Femur (tissue), 1 donor: ENCODE measurements at places on chromosomes 12 and 14.

GRCh38 chr12:15520844-15521243, 198.5 kb downstream of the PTPRO start:
- no peak for DNase-seq

DNA sequence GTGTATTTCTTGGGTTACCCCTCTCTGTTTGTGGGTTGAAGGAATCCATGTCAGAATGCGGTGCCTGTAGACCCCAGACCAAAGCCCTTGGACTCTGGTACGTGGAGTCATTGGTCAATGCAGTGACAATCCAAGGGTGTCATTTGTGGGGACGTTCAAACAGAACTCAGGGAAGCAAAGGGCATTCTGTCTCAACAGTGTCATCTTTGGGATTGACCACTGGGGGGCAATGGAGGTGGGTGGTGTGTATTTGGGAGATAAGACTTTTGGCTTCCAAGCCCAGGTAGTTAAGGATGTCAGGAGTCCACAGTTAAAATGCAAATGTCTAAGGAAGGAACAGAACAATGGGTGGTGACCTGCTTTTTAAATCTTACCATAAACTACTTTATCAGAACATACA, 54.6 kb upstream of the CCDC175 start:
- no peak for DNase-seq

- DNase-seq: no peak
Measured at GRCh38 chr12:96404696-96405095, 4.5 kb upstream of the CDK17 start.

GRCh38 chr12:95963096-95963495, 20.0 kb downstream of the AMDHD1 start:
- DNase-seq: no peak

DNA sequence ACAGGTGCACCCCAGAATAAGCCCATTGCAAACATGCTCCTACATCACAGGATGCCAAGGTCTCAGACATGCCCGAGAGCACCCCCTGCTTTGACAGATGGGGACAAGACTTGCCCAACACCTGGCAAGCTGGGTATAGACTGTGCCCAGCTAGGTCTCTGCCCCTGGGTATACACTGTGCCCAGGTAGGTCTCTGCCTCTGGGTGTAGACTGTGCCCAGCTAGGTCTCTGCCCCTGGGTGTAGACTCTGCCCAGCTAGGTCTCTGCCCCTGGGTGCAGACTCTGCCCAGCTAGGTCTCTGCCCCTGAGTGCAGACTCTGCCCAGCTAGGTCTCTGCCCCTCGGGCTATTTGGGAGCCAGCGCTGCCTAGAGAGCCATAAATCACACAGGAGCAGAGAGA, 85.9 kb downstream of the CCDC88C start:
- no peak for DNase-seq

DNA sequence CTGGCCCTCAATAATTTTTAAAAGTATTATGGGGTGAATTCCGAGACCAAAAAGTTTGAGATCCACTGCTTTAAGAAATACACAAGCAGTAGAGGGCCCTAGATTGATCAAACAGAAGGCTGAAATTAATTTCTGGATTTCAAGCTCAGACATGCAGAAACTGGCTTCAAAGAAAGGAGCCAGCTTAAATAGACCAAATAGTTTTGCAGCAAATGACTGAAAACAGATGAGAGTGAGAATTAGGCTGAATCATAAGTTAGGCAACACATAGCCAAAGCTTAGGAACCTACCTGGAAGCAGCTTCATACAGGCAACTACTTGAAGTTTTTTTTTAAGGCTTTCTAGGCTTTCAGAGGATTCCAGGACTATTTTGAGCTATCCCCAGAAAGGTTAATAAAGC, 12.4 kb downstream of the ATF7 start:
- no peak for DNase-seq

- peak; percentile 28 for DNase-seq
Measured at GRCh38 chr14:69152181-69152901, 578 bp downstream of the DCAF5 start.

GRCh38 chr12:40045656-40046055, 60.2 kb downstream of the SLC2A13 start:
- DNase-seq: no peak

- DNase-seq: no peak
Measured at GRCh38 chr14:89667983-89668382, 250.9 kb upstream of the FOXN3 start.

DNA sequence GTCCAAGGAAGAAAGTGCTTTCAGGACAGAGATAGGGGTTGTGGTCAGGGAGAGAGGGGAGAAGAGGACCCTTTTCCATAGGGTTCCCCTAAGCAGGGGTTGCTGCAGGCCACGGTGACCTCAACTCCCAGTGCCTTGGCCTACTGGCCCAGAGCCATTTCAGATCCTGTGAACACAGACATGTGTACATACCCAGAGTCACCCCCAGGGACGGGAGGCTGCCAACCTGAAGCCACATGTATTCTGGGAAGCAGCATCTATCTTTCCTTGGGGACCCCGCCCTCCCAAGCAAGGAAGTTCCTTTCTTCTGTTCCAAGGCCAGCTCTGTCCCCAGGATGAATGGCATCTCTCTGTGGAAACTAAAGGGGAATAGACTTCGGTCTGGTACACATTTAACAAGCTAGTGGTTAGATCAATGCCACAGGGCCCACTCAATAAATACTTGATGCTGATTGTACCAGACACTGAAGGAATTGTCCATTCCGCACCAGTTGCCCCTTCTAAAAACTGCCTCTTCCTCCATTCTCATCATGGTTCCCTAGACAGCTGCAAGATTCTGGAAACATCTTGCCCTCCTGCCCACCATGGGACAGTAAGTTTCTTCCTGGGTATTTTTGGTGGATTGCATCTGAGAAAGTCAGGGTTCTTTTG, 25.2 kb upstream of the DGLUCY start:
- DNase-seq: no peak

DNA sequence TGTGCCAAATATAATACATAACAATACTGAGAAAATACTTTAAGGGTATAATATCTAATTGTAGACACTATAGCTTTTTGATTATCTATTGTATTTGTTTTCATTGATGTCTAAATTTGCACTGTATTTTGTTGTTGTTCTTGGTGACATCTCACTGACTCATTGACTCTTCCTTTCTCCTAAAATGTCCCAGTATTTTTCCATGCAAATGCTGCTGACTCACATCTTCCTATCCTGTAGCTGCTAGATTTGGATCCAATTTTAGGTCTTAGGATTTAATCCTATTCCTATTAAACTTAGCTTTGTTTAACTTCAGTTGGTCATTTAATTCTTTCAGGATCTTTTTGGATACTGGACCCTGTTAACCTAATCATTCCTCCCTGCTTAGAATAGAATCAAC, 148.5 kb downstream of the TMTC2 start:
- DNase-seq: no peak

DNA sequence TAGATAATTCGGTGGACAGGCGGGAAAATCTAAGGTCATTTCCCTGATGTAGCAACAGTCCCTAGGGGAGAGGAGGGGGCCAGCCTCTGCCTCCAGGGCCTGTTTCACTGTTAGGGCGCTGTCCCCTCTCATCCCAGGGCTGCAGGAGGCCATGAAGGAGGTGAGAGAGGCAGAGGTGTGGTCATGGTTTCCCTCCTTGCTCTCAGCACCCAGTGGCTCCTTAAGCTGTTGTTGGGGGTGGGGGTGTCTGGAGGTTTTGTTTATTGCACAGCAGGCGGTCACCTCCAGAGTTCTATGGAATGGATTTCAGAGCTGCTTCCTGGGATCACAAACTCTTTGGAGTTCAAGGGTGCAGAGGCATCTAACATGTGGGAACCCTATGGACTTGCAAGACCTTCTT, 212.5 kb upstream of the RTL1 start:
- DNase-seq: no peak

- DNase-seq: peak; percentile 73
Measured at GRCh38 chr14:60721326-60722106, 2.6 kb downstream of the SIX4 start.

DNA sequence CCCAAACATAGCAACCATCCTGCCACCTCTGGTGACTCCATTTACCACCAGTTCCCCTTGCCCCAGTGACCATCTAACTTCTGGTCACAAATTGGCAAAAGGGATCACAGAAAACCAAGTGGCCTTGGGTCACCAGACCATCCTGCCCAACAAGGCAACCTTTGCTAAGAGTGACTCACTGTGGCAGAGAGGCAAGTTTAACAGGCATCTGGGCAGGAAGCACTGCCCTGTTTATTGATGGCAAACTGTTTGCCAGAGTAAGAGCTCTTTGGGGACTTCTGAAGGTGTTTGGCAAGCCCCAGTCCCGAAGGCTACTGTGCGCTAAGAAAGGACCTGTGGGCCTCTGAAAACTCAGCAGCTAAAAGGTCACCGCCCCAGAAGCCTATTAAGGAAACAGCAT, 28.2 kb upstream of the TMEM233 start:
- DNase-seq: no peak

- no peak for DNase-seq
Measured at GRCh38 chr14:23883684-23884540, 69.7 kb upstream of the DHRS4 start.

GRCh38 chr14:95143808-95144620, 13.3 kb downstream of the DICER1 start:
- no peak for DNase-seq

DNA sequence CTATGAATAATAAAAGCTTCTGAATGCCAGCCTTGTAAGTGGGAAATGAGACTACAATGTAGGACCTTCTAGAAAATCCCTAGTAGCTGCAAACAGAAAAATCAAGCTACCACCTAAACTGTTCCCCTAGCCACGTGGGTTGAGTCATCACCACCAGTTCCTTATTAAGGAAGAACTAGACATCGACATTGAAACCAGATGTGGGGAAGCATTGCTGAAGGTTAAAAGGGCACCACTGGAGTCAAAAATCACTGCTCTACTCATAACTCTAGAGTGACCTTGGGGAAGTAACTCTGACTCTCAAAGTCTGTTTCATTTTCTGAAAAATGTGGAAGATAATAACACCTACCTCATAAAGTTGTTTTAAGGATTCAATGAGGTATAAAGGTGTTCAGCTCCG, 9.4 kb upstream of the CNIH1 start:
- DNase-seq: no peak

DNA sequence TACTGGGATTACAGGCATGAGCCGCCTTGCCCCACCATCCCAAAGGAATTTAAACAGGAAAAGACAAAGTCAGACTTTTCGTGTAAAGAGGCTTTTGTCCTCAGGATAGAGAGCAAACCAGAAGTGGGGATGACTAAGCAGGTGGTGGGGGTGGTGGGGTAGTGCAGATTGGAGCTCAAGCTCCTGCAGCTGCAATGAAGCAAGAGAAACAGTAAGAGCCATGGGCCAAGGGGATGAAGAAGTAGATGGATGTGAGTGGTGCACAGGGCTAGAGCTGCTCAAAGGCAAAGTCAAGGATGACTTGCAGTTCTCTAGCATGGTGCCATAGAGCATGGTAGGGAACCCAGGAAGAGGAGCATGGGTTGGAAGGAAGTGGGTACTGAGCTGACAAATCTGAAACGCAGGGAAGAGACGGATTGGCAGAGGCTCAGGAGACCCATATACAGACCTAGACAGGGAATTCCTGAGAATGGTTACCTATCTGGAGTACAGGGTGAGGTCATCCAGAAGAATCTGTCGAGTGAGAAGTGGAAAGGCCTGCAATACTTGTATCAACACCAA, 11.4 kb upstream of the RNF34 start:
- DNase-seq: no peak
